ENCODE measurements at places on chromosomes 1 and 21. TPM values are rescaled to one million over a fixed set of nuclear protein-coding genes. Genes with fewer than 3 reads are reported as not detected.

The OLIG2 gene
- not detected for total RNA-seq

DNA sequence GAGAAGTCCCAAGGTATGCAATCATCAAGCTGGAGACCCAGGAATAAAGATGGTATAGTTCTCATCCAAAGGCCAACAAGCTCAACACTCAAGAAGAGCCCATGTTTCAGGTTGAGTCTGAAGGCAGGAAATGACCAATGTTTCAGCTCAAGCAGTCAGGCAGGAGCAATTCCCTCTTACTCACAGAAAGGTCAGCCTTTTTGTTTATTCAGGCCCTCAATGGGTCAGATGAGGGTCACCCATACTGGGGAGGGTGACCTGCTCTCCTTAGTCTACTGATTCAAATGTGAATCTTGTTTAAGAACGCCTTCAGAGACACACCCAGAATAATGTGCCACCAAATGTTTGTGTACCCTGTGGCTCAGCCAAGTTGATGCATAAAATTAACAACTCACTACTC lies 262.4 kb downstream of the USP25 start:
- no peak overlapping the region for H3K27ac ChIP-seq
- no peaks in the 10 kb centered on the region for H3K4me1 ChIP-seq
- H3K36me3 ChIP-seq, result no peaks in the 10 kb centered on the region
- no peaks in the 10 kb centered on the region for H3K27me3 ChIP-seq

- H3K4me1 ChIP-seq, result peaks cover 12% of the 10 kb centered on the region
- H3K27me3 ChIP-seq, result no peaks in the 10 kb centered on the region
- no peak overlapping the region for H3K4me3 ChIP-seq
Measured at GRCh38 chr21:43902441-43902840, 37.4 kb downstream of the AGPAT3 start.

The GJA5 gene
- total RNA-seq, result not detected

The HMGN1 gene
- 363 TPM for total RNA-seq

All from activated naive CD8-positive, alpha-beta T cell treated with anti-CD3 and anti-CD28 coated beads, Interleukin-2, amount 10 ng/mL, durations not matched to agents 7 days and 5 days (primary cell).